ENCODE measurements at places on chromosomes 1 and 21.

- no peak for DNase-seq
These were observed 476.5 kb downstream of the BRINP3 start for GRCh38 chr1:190001187-190001586.

DNA sequence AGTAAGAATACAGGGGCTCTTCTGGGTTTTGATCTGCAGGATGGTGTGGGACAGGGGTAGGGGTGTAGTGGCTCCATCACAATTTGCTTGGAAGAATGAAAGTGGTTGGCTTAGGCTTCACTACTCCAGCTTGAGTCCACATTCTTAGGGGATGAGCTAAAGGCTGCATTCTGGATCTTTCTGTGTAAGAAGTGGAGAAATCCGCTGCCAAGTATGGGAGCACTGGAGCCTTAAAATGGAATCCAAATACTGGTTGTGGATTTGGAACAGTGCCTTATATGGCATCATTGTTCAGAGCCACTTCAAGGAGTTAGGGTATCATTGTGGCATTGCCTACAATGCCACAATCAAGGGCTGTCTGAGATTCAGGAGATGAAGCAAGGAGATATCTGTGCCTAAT lies 187.1 kb downstream of the LMO4 start:
- DNase-seq = no peak

- DNase-seq = no peak
These were observed 137.3 kb downstream of the ZSCAN20 start for GRCh38 chr1:33609739-33610138.

GRCh38 chr1:7386226-7387052 lies 384.7 kb upstream of the VAMP3 start:
- no peak for DNase-seq

GRCh38 chr1:65020774-65021173 lies 54.4 kb upstream of the JAK1 start:
- no peak for DNase-seq

GRCh38 chr1:247409869-247410544 lies 6.0 kb upstream of the NLRP3 start:
- peak; percentile 78 for DNase-seq

DNA sequence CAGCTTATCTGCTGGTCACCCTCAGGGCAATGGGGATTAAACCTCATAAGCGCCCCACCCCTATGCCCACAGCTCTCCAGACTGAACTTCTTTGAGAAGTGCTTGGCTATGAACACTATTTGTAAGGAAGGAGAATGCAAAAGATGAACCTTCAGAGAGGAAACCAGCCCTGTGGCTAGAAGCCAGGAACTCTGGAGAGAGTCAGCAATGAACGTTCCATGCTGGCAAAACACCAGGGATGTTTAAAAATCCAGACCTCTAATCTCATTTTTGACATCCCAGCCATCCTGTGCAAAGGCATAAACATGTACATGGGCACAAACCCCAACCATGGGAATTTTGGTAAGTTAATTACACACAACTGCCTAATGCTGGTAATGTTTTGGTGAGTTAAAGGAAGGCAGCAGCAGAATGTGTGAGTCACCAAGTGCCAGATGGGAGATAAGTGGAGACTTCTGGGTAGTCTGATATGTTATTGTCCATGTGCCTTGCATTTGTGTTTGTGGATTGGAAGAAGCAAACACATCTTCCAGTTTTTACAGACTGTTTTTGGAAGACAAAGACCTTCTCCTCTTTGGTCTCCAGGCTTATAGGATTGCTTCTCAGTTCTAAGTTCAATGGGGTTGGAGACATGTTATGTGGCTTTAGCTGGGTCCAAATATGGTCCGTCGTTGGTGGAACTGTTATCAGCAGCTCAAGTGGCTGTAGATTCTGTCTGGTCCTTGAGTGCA lies 174.1 kb upstream of the ETV3 start:
- DNase-seq = no peak

Measured in GM20000 (cell line).